ENCODE measurements at places on chromosomes 6 and 20.
A peak's percentile ranks its signal among the peaks of the same experiment; 100 is the strongest.

- no peak for DNase-seq
These were observed 48.9 kb upstream of the EPHA7 start for GRCh38 chr6:93468291-93468690.

DNA sequence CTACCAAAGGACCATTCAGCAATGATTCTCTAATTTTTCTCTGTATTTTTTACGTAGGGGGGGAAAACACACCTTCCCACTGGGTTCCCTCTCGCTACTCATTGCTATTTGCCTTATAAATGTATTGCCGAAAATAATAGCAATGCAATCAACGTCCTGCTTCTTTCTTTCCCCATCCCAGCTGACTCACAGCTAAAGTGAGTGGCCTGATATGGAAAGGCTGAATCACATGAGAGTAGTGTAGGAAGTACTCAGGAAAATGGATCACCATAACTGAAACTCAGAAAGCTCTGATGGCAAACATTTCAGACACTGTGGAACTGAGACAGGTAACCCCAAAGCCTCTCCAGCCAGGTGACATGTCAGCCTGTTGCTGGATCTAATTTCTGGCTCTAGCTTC lies 49.3 kb upstream of the SRPK1 start:
- no peak for DNase-seq

DNA sequence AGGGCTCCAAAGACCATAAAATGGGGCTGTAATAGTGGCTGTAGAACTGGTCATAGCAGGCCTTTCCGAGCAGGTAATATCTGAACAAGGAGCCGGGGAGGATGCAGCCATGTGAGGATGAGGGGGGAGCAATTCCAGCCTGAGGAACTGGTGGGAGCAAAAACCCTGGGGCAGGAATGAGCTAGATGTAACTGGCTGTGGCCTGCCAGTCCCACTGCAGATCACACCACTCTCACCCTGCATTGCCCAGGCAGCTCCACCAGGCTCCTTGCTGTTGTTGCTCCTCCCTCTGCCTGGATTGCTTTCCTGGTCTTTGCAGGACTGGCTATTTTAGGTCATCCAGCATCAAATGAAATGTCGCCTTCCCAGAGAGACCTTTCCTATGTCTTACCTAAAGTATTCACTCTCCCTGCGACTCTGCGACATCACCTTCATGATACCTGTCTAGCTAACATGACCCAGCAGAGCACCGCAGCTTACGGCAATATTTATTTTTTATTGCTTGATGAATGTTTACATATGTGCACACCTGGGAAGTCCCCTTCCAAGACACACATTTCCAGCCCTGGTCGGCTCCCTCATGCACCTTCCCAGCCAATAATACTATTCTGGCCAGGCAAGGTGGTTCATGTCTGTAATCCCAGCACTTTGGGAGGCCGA lies 2.4 kb upstream of the ZFP64 start:
- DNase-seq = no peak

DNA sequence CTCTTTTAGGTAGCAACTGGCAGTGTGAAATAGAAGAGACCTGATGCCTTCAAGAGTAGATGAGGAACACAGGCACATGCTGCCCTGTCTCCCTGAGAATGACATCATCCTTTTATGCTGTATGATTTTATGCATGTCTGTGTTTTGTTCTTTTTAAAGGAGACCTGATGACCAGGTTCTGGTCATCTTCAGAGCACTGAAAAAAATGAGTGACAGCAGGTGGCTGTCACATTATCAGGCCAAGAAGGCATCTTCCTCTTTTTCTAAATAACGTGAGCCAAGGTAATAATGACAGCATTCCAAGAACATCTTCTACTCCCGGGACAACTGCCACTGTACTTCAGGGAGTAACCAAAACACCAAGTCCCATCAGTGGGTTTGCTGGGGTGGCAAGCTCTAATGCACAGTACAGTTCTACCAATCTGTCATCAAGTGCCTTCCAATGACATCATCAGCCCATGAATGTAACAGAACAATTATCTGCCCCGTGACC lies 28.9 kb downstream of the CNKSR3 start:
- no peak for DNase-seq

DNA sequence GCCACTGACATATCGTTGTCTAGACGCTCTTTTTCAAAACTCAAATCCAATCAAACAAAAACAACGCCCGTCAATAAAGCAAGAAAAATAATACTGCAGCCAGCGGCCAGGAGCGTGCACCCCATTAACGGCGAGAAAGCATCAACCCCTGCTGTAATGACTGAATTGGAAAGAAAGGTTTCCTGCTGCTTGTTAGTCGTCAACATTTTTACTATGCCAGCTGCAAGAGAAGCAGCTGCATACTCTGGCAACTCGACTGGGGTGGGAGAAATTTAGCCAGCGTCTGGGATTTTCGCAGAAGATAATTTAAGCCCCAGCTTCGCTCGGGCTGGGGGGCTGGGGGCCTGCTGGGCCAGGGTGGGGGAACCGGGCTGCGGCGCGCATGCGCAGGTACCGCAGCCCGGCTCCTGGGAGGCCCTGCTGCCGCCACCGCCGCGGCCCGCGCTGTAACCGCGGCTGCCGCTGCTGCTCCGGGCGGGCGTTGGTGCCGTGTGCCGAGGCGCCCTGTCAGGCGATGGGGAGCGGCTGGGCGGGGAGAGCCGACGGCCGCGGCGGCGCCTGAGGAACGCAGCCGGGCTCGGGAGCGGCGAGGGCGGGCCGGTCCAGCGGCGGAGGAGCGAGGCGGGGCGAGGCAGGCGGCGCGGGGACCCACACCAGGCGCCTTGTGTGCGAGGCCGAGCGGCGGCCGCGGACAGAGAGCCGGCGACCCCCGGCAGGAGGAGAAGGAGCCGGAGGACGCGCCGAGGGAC lies 732 bp upstream of the STXBP5 start:
- peak; percentile 27 for DNase-seq

GRCh38 chr20:6654513-6655252 lies 112.8 kb upstream of the BMP2 start:
- no peak for DNase-seq

- DNase-seq = no peak
These were observed 17.8 kb upstream of the MYT1 start for GRCh38 chr20:64146301-64146935.

DNA sequence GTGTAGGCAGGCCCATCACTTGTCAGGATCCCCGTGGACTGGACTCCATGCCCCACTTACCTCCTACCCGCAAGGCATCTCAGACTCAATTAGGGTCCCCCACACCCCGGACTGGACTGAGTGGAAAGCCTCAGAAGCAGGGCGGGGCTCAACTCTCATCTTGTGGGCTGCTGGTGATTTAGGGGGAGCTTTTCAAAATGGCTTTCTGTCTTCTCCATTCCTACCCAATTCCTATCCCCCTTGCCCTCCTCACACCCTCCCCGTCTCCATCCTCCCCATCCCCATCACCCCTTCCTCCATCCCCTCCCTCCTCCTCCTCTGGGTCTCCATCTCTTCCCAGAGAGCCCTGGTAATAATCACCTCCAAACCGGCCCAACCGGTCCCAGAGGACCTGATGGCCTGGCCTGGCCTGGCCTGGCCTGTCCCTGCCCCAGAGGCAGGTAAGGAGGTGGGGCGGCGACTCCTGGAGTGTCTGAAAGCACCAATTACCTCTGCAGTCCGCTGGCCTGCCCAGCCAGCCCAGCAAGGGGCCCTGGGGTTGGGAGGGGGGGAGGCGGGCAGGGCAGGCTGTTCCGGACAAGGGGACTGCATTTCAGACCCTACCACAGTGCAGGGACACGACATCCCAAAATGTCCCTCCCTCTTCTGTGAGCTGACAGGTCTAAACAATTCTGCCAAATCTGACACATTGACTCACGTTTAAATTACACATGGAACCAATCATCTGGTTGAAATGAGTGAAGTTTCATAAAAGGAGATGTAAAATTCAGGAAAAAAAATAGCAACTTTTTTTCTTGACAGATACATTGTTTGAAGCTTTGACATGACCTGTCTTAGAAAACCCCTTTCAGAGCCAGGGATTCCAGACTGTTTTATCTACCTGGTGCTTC lies 24.8 kb downstream of the MAFB start:
- no peak for DNase-seq

DNA sequence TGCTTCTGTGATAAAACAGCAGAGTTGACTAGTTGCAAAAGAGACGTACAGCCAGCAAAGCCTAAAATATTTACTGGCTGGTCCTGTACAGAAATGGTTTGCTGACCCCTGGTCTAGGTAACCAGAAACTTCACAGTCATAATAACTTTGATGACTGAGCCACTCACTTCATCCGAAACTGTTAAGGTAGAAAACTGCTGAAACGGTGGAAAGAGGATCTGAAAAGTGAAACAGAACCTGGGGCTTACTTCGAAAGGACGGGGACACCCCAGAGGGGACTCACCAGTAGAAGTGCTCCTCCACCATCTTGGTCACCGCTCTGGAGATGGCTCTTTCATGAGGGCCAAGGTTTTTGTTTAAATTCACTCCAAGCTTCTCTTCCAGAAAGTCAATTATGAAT lies 16.4 kb downstream of the FAXC start:
- DNase-seq = no peak

- no peak for DNase-seq
These were observed 369.2 kb downstream of the HAO1 start for GRCh38 chr20:7571101-7571500.

DNA sequence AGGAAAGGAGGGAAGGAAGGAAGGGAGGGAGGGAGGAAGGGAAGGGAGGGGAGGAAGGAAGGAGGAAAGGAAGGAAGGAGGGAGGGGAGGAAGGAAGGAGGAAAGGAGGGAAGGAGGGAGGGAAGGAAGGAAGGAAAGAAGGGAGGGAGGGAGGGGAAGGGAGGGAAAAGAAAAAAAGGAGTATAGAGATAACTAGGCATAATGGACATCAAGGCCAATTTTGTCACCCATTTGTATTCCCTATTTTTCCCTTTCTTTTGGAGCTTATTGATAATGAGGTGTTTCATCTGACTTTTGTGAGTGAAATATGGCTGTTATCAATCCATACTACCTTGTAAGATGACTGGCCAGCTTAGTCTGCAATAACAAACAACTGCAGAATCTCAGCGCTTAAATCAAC lies 282.0 kb upstream of the FLRT3 start:
- DNase-seq = no peak

GRCh38 chr20:45011108-45011526 lies 44.8 kb downstream of the STK4 start:
- DNase-seq = no peak

DNA sequence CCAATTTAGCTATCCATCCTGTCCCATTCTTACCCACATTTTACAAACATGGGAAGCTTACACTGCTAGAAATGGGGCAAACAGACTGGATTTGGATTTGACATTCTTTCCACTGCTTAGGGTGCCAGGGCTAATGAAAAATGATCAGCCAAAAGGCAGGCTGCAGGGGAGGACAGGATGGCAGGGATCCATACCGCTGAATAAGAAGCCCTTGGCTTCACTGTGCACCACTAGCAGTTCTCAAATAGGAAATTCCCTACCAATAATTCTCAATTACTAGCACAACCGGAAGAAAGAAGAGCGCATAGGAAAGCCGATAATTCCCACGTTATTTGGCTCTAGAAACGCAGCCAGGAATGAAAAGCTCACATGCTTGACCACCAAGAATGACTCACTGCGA lies 73.1 kb downstream of the NDUFAF5 start:
- DNase-seq = no peak

DNA sequence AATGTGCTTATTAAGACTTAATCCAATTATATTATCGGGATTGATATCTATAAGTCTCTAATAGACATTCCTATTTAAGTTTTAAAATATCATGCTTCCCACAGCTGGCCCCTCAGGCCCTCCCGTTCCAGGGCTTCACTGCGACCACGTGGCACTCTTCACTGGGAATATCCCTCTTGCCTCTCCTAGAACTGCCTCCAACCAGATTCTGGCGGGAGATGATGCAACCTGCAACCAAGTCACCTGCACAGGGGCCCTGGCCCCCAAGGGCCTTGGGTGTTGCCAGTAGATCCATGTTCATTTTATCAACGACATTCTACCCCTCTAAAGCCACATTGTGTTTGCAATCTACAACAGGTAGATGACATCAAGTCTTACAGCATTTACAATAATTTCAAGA lies 18.4 kb upstream of the RAMACL start:
- DNase-seq = no peak

- DNase-seq = no peak
These were observed 25.5 kb downstream of the CLIC5 start for GRCh38 chr6:45990162-45990561.

- DNase-seq = no peak
These were observed 33.7 kb downstream of the MTHFD1L start for GRCh38 chr6:150899231-150899630.

- no peak for DNase-seq
These were observed 125.2 kb downstream of the KIF6 start for GRCh38 chr6:39599973-39600372.

DNA sequence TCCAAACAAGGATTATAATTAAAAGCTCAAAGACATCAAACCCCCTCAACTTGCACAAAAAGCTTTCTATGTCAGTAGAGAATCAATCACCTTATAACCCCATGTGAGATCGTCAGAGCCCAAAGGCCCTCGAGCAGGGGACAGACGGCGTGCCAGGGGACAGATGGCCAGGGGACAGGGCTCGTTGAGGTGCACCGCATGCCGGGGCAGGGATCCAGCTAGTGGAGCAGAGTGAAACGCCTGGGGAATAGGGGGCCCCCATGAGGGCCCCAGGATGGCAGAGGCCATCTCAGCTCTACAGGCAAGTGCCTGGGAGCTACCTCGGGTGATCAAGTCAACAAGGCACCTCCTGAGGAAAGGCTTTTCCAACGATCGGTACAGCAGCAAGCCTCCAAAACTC lies 28.6 kb downstream of the DIDO1 start:
- no peak for DNase-seq

DNA sequence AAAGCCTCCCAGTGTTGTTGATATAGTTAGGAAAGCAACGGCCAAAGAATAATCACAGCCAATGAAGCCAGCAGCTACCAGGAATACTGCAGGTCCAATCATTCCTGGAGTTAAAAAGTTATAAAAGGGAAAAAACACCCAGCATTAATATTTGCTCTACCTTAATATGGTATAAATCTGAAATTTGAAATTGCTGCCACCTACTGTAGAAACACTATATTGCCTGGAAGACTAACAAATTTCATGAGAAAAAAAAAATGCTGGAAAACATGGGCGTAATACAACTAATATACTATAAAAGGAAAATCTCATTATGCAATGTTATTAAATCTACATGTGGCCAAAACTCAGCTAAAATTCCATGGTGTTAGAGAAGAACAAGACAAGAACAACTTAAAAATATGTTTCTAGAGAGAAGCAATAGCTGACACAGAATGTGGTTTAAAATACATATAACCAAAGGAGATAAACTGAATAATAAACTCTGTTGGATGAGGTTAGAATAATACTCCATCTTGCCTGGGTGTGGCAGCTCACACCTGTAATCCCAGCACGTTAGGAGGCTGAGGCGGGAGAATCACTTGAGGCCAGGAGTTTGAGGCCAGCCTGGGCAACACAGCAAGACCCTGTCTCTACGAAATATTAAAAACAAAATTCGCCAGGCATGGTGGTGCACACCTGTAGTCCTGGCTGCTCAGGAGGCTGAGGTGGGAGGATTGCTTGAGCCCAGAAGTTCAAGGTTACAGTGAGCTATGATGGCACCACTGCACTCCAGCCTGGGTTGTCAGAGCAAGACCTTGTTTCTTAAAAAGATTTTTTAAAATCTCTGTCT lies 43.1 kb downstream of the SLC17A5 start:
- no peak for DNase-seq
